ENCODE measurements at places on chromosomes 3 and 15.

DNA sequence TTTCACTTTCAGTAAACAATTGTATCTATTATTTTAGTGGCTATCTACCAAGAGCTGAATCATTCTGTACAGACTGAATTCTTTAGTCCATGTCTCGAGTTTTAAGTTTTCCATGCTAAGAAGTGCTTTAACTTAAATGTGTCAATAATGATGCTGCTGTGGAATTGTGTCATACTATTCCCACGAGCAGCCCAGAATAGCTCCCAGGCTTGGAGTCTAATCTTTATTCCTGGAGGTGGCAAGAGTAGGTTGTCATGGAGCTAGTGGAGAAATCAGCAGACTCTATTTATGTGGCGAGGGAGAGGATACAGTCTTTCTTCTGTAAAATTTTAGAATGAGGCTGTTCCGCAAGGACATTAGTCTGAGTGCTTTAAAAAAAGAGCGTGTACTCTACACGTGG is 207.2 kb downstream of the ROBO2 start:
- DNase-seq = no peak

GRCh38 chr3:71285086-71285485 is 298.4 kb downstream of the FOXP1 start:
- peak; percentile 8 for DNase-seq

DNA sequence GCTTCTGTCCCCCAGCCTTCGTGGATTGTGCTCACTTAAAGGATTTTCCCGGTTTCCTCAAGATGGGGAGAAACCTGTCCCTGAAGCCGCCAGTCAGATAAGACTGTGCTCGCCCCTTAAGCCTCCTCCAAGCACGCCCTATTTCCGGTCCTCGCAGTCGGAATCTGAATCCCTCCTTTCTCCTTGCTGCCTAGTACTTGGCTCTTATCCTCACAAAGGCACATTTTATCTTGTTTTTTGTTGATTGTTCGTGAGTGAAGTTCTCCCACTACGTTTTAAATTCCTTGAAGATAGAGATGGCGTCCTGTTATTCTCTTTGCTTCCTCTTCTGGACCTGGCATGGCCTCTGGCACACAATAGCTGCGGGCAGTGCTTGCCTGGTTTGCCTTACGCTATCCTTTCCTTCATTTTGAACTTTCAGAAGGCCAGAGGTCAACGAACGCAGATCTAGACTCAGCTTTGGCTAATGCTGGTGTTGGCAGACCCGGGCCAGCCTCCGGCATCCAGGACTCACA is 1.7 kb downstream of the CLDN11 start:
- DNase-seq = peak; percentile 44

GRCh38 chr3:171307046-171307585 is 153.1 kb downstream of the TNIK start:
- no peak for DNase-seq

DNA sequence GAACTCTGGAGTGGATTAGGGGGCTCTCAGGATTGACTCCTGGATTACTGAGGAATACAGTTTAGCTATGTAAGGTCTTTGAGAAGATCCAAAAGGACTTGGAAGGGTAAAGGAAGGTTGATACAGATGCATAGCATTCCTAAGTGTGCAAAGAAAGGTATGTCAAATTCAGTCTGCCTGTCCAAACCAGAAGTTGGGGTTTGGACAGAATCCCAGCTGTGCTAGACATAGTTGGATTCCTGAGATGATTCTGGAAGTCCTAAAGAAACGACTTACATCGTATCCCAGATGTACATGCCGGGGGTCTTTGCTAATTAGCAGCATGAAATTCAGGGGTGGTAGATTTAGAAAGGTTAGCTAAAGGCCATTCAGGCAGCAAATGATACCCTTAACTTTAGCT is 97.7 kb upstream of the TSPAN3 start:
- DNase-seq = peak; percentile 74

DNA sequence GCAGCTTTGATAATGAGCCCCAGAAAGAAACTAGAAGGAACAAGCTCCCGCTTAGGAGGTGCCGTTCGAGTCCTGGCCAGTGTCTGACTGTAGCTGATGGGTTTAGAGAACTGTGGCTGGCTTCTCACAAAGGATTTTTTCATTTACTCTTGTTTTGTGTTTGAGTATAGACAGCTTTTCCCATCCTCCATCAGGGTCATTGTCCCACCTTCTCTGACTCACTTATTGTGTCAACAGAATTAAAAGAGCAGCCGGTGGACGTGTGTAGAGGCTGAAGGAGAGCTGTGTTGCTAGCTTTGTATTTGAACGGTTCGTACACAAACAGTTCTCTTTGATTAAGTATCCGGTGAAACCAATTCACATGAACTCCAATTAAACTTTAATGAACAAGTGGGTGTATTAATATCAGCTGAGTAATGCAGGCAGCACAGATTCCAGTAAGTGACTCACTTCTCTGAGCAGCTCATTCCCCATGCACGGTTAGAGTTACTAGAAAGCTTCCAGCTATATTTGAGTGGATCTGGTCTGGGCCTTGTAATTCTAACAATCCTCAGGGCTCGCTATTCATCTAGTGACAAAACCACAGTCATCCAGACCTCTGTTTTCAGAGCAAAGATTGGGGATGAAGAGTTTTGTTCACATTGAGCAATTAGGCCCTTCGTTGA is 141.0 kb downstream of the LPP start:
- peak; percentile 96 for DNase-seq

DNA sequence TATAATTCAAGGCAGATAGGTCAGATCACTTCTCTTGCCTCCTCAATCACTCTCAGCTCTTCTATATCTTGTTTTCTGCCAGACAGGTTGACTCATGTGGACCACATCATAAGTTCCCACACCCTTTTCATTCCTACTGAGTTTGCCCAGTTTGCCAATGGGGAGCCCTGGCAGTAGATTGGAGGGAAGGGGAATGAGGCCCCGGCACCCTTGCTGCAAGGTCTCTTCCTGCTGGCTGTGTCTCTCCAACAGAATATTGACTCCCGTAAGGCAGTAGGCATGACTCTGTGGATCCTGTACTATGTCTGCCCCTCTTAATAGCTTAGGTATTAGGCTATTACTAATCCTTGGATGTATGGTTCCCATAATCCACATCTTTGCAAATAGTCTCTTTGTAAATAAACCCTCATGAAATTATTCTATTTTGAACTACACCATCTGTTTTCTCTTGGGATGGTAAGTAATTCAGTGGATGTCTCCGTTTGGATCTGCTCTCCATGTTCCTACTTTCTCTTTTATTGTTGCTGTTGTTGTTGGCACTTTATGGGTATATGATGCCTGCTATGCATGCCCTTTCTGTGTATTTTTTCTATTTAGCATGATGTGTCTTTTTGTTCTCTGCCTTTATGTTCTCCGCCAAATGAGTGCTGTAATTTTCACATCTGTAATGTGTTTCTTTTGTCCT is 65.5 kb upstream of the DCBLD2 start:
- no peak for DNase-seq

GRCh38 chr3:126394179-126394976 is at the start of gene CFAP100:
CFAP100 (plus strand) TSS chr3:126394909; CDS start chr3:126396001, 1,092 bp downstream.
- DNase-seq = peak; percentile 18

DNA sequence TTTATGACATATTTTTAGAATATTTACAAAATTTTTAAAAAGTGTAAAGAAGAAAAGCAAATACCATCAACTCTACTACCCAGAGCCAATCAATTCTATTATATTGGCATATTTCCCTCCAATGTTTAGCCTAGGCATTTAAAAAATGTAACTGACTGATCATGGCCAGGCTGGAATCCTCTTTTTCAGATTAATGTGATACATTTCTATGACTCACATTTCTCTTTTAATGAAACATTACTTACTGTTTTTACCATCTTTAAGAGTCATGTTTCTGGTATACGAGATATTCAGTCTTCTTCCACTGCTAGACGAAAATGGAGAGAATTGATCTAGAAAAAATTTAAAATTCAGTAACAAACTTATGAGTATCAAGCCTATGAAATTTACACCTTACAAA is 53.4 kb upstream of the DCUN1D1 start:
- peak; percentile 74 for DNase-seq

GRCh38 chr3:156455839-156456238 is 99.1 kb downstream of the SSR3 start:
- DNase-seq = no peak

- DNase-seq = peak; percentile 93
Observed at GRCh38 chr15:56040081-56041035, 46.9 kb upstream of the NEDD4 start.

DNA sequence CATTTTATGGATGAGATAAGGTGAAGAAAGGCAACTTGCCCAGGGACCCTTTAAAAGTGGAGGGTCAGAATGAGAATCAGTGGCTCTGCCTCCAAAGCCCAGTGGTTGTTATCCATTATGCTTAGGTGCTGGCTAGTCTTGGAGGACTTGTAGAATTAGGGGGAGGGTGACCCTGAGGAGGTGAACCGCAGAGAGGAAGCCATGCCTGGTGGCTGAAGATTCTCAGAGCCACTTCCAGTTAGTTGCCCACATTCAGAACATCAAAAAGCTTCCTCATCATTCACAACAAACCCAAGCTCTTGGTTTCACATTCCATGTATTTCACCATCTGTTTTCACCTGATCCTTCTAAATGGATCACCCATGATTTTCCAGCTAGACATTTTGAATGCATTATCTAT is 11.2 kb downstream of the EBLN2 start:
- peak; percentile 28 for DNase-seq

GRCh38 chr3:29285471-29286071 is 4.7 kb downstream of the RBMS3 start:
- DNase-seq = peak; percentile 46

DNA sequence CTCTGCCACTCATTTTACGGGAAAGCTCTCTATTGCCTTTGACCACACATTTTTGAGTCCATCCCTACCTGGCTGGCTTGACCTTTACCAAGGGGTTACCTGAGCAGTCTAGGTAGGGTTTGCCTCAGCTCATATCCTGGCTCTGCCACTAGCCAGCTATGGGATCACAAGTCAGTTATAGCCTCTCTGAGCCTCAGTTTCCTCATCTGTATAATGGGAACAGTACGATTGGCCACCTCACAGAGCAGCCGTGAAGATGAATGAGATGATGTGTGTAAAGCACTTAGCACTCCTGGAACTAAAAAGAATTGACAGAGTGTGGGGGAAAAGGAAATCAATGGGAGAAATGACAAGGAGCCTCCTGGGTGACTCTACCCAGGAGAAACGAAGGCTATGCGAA is 28.0 kb downstream of the SPATA12 start:
- no peak for DNase-seq

DNA sequence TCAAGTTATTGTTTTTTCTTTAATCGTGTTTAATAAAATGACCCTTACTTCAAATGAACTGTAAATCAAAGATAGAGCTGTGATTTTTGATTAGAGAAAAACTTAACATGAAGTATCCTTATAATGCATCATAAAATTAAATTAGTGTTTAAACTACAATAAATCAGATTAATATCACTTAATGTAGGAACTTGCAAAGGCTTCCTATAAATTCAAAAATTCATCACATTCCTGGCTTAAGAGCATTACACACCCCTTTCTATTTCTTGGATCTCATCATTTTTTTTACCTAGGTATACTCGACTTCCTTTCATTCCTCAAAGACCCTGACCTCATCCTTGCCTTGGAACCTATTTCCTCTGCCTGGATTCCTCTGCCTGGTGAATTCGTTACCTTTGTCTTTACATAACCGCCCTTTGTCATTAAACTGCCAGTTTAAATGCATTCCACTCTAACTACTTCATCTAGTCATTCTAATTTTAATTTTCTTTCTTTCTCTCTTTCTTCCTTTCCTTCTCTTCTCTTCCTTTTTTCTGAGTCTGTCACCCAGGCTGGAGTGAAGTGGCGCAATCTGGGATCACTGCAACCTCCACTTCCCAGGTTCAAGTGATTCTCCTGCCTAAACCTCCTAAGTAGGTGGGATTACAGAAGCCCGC is 1244.5 kb downstream of the OTOL1 start:
- no peak for DNase-seq

DNA sequence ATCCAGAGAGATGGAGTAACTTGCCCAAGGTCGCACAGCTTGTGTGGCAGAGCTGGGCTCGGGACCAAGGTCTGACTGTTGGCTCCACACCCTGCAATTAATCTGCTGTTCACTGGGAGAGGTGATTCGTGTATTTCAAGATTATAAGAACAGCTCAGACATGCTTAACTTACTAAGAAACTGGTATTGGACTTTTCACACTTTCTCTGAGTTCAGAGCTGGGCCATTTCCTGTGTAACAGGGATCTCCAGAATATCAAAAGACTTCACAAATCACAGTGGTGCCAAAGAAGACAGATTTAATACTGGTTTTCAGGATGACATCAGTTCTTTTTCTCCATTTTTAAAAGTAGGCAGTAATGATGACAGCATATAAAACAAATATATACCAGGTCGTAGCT is 156.8 kb upstream of the UBE2E1 start:
- no peak for DNase-seq

DNA sequence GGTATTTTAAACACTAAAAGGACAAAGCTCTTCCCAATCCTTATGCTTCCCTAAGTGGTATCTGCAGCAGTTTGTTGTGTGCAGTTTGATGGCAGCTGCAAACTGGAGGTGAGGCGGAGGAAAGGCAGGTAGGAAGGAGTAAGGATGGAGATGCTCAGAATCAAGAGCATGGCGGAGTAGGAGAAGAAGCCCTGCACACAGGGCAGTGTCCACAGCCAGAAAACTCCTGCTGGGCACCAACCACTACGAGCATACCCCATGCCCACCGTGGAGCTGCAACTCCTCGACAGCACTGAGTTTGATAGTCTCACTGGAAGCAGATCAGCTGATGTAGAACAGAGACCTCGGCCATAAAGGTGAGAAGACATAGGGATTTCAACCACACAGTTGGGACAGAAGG is 30.3 kb upstream of the ESYT3 start:
- DNase-seq = no peak

- DNase-seq = no peak
Observed at GRCh38 chr3:186551387-186551786, 7.2 kb upstream of the CRYGS start.

DNA sequence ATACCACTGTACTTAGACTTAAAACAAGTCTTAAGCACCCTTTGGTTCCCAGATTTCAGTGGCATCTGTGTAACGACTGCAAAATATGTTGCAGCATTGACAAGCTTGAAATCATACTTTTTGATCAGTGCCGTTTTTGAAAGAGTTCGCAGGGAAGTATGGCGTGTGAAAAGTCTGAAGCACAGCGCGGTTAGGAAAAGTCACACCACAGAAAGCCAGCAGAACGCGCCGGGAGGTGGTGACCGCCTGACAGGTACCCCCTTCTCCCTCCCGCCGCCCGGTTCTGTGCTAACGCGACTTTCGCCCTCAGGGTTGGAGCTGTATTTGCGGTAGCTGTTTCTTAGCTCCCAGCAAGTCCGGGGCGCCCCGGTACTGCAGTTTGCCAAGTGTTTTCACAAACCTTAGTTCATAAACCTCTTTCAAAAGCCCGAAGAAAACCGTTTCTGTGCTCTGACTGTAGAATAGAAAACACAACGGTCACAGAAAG is 481 bp upstream of the CRYBG3 start:
- DNase-seq = no peak

Data from AG10803 (cell line).